ENCODE measurements at places on chromosomes 3 and 15. TPM values are rescaled to one million over a fixed set of nuclear protein-coding genes. Genes with fewer than 3 reads are reported as not detected.
A peak's percentile ranks its signal among the peaks of the same experiment; 100 is the strongest.

GRCh38 chr15:42919308-42919707 is 1.3 kb downstream of the TTBK2 start:
- no peaks in the 10 kb centered on the region for H3K4me1 ChIP-seq
- no peak for DNase-seq
- peak overlapping the region; percentile 62 for H3K27ac ChIP-seq
- no peaks in the 10 kb centered on the region for H3K27me3 ChIP-seq

DNA sequence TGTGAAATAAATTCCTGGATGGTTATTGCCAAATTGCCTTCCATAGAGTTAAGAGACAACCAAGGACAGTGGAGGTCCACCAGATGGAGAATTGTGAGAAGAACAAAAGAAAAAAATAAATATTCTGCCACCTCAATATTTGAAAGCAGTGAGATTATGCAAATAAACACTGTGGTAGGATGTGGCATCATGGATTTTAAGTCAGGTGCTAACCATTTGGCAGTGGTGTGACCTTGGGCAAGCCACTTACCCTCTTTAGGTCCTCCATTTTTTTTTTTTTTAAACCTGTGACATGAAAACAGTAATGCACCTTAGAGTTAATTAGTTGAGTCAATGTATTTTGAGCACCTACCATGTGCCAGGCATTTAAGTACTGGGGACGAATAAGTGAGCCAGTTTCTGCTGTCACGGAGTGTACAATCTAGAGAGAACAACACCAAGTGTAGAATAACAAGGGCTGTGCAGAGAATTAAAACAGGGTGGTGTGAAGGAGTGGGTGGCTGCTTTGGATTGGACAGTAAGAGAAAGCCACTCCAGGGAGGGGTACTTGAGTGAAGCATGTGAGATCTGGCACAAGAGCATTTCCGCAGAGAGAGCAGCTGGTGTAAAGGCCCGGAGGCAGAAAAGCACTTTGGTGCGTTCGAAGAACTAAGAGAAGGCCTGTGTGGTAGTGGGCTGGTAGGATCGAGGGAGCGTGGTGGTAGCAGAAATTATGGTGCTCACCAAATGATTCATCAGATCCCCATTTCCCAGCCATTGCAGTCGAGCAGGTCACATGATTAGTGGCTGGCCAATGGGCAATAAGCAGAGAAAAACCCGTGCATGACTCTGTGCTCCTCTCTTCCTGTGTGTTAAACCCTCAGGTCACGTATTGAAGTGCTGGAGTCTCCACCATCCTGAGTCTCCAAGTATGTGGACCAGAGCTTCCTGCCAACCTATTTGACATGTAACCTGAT is 39.2 kb downstream of the CCK start:
- H3K36me3 ChIP-seq: peaks cover 33% of the 10 kb centered on the region
- H3K4me1 ChIP-seq: no peaks in the 10 kb centered on the region
- no peak overlapping the region for H3K4me3 ChIP-seq
- no peak overlapping the region for H3K27ac ChIP-seq
- DNase-seq: no peak
- no peaks in the 10 kb centered on the region for H3K27me3 ChIP-seq

SAMMSON gene
- polyA plus RNA-seq: 0.09 TPM

HRH1 gene
- 1.4 TPM for polyA plus RNA-seq

GRCh38 chr15:39591896-39592315 is 11.0 kb downstream of the THBS1 start:
- DNase-seq: no peak
- no peak overlapping the region for H3K4me3 ChIP-seq
- H3K27me3 ChIP-seq: no peaks in the 10 kb centered on the region
- peaks cover 86% of the 10 kb centered on the region for H3K36me3 ChIP-seq
- peaks cover 3% of the 10 kb centered on the region for H3K4me1 ChIP-seq
